ENCODE measurements at places on chromosomes 1 and 21.

- DNase-seq = peak; percentile 26
Observed at GRCh38 chr1:36207339-36207738, 16.9 kb upstream of the THRAP3 start.

DNA sequence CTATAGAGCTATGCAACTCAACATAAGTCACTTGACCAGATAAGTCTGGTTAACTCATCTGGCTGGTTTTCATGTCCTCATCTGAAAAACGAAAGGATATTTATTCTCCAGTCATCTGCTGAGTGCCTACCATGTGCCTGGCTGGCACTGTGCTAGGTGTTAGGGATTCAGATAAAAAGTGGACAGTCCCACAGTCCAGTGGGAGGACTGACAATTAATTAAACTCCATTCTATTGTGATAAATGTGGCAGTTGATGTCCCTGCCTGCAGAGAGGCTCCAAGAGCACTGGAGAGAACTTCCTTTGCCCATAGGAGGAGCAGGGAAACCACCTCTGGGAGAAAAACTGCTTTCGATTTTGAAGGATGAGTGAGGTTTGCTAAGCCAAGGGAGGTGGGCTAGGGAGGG is 5.4 kb downstream of the NUAK2 start:
- no peak for DNase-seq

DNA sequence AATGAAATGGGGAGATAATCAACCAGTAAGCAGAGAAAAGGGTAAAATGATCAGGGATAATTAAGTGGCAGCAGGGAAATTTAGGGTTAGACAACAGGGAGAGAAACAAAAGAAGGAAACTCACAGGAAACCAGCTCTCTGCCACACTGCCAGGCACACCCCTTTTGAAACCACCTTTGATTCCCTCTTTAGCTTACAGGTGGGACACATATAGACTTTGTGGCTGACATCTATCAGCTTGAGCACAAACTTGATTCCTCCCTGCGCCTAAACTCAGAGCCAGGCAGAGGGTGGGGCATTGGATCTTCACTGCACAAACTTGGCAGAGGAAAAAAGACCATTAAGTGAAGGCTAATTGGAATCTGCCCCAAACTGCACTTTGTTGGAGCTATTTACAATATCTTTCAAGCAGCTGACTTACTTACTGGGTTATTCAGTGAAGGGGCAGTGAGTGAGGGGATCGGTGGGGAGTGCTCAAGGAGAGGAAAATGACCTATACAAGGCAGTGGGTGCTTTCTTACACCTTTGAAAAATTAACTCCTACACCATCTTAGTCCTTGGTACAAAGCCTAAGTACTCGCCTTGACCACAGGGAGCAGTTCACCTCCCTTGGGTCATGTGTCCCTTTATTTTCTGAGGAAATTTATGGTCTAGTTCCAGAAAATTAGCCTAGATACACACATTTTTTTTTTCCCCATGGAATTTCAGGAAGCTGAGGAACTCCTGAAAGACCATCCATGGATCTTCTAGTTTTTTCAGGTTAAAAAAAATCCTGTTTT is 60.2 kb downstream of the PBX1 start:
- no peak for DNase-seq

GRCh38 chr21:44348861-44349260 is 4.6 kb upstream of the TRPM2 start:
- no peak for DNase-seq

DNA sequence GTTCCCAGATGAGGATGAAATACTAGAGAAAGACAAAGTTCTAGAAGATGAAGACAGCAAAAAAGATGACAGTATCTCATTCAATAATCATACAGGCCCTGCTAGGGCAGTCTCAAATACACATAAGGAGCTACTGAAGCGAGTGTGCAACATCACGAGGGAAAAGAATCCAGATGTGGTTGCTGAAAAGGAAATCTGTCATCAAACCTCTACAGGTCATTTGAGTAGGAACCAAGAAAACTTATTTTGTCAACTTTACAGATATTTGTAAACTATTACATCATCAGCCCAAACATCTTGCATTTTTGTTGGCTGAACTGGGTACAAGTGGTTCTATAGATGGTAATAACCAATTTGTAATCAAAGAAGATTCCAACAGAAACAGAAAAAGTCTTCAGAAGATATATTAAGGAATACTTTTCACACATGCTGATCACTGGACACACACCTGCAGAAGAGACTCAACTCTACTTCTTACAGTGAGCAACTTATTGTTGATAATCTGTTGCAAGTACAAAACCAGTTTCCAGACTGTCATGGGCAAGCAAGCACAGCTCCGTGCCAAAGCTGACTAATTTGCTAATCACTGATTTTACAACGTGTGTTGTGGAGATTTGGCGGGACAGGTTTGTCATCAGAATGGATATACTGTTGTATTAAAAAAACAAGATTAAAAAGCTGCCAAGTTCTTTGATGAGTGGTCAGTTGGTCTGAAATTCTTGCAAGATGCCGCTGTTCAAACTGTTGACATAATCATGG is 42.1 kb downstream of the TRIM33 start:
- DNase-seq = no peak

DNA sequence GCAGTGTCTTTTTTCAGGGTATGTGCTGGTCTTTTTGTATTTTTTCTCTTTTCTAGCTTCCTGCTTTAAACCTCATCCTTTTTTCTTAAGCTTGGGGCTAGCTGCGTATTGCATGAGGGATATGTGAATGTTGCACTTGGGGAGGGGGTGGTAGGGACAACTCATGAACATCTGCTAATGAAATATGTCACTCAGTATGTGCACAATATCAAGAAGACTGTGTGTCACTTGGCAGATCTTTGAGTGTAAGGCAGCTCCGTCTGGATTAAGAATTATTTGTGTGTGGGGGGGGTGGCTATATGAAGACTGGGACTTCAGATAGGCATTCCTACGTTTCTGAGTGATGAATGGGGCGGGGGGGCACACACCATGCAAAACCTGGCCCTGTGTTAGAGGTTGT is 170.4 kb upstream of the CACNA1E start:
- no peak for DNase-seq

DNA sequence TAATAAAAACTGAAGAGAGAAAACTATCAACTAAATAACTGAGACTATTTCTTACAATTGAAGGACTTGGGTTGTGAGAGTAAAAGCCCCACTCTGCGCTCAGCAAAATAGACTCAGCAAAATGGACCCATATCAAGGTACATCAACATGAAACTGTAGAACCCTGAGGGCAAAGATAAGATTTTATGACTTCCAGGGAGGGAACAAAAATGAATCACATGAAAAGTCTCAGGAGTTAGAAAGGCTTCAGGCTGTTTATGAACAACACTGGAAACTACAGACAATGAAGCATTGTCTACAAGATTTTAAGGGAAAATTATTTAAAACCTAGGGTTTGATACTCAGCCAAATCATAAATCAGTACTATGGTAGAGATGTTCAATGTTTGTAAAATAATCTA is 434.3 kb downstream of the PTPRC start:
- no peak for DNase-seq

GRCh38 chr1:165124772-165125171 is 231.7 kb downstream of the LMX1A start:
- no peak for DNase-seq

DNA sequence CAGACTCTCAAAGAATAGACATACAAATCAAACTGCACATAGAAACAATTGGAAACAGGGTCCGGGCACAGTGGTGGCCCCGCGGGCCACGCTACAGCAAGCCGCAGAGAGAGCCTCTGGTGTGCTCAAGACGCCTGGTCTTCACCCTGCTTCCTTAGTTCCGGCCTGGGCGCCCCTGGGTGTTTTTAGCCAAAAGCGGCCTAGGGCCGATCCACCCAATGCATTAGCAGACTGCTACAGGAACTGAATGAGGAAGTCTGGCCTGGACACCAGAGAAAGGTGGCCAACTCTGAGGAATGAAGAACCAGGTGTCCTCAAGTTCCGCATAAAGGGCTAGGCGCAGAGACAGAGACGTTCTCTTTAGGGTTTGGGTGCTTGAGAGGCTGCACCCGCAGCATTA is 1.7 kb downstream of the PRRX1 start:
- no peak for DNase-seq

- peak; percentile 49 for DNase-seq
Observed at GRCh38 chr21:20882462-20883407, 115.5 kb upstream of the NCAM2 start.

DNA sequence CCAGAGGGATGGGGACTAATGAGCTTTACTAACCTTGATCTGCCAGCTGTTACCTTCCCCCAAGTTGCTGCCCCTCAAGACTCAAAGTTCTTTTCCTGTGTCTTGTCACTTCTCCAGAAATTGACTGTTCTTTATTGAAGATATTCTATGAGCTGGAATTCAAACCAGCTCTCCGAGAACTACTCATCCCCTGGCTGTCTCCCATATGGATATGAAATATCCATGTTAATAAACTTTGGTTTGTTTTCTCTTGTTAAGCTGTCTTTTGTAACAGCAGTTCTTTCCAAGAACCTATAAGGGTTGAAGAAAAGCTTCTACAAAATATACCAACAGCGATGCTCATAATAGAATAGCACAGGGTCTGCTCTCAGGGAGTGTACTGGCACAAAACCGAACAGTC is 77.0 kb downstream of the CAMK2N1 start:
- DNase-seq = no peak

DNA sequence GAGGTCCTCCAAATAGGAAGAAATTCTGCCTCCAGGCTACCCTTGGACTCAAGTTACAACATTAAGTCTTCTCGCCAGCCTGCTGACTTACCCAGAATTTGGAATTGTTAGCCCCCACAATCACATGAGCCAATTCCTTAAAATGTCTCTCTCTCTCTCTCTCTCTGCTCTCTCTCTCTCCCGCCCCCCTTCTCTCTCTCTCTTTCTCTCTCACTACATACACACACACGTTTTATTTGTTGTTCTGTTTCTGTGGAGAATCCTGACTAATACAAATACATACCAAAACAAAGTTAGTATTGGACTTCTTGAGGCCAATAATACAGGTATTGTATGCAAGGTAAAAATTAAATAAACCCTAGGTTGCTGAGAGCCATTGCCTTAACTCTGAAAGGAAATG is 72.1 kb downstream of the TNFSF18 start:
- no peak for DNase-seq

DNA sequence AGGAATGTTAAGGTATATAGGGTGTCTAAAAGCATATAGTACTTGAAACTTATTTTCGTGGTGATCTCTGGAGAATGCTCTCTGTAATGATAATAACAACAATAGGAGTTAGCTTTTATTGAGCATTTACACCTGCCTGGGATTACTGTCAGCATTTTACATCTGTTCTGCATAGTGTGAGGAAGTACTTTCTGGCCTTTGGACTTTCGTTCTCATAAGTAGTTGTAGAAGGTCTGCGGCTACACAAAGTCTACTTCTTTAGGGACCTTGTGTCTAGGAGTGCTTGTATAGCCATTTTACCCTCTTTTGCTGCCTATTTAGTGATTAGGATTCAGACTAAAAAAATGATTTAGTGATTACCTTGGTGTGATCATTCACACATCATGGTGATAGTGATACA is 103.6 kb upstream of the GPR52 start:
- no peak for DNase-seq
